SK-N-MC (cell line): ENCODE measurements at places on chromosomes 1 and 21.

GRCh38 chr1:12014141-12014991 lies 4.9 kb upstream of the MIIP start:
- no peak for DNase-seq

- DNase-seq: no peak
Measured at GRCh38 chr1:206013026-206013795, 10.0 kb upstream of the RAB7B start.

DNA sequence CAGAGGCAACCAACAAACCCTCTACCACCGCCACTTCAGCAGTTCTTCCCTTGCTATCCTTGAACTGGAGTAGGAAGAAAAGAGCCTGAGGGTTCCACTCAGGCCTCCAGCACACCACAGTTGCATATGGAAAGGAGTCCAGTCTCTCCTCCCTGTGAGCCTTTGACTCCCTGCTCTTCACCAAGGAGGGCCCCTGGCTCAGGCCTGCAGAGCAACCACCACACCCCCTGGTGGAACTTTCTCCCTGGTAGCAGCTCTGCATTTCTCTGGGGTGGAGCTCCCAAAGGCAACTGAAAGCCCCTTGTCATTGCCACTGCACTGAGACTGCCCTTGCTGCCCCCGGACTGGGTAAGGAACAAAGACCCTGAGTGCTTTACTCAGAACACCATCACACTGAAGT lies 1021.5 kb upstream of the ADGRL2 start:
- no peak for DNase-seq

DNA sequence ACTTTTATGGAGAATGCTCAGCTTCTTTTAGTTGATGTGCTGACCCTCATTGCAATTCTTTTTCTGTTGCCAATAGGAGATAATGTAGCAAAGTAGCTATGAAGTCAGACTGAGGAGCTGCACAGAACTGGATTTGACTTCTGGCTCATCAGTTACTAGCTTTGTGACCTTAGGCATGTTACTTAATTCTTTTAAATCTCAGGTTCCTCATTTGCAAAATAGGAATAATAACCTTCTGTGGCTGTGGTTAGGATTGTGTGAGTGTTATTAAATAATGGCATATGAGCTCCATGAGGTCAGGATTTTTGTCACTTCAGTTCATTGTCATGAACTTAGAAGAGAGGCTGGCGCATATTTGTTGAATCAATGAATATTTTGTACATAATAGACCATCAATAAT lies 237.6 kb upstream of the SGIP1 start:
- DNase-seq: no peak

- DNase-seq: no peak
Measured at GRCh38 chr1:98336472-98337083, 324.9 kb upstream of the SNX7 start.

DNA sequence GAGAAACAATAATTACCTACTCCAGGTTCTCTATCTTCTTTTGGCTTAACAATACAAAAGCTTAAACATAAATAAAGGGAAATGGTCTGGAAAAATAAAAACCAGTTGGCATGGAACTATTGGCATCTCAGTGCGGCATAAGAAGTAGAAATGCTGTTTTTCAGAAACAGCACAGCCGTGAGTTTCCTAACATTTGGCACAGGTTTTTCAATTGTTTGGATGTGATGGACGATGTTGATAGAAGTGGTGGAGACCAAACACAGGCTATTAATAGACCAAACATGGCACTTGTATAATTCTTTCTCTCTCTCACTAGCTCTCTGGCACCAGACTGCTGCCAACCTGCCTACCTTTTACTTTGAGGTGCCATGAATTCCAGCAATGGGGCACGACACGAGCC lies 36.2 kb downstream of the KCNN3 start:
- no peak for DNase-seq

DNA sequence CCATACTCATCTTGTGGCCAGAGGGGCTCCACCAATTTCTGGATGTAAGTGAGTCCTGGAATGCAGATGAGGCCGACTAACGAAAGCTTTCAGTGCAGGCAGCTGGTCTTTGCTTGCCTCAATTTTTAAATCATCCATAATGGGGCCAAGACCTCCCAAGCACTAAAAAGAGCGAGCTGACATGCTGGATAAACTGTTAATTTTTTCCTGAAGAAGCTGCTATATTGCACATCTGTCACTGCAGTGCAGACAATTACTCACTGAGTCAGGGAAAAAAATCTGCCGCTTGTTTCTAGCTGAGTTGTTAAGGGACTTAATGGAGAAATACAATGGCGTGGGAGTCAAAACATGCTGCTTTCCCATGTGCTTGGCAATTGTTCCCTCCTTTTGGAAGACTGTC lies 205.5 kb downstream of the GPATCH2 start:
- no peak for DNase-seq

DNA sequence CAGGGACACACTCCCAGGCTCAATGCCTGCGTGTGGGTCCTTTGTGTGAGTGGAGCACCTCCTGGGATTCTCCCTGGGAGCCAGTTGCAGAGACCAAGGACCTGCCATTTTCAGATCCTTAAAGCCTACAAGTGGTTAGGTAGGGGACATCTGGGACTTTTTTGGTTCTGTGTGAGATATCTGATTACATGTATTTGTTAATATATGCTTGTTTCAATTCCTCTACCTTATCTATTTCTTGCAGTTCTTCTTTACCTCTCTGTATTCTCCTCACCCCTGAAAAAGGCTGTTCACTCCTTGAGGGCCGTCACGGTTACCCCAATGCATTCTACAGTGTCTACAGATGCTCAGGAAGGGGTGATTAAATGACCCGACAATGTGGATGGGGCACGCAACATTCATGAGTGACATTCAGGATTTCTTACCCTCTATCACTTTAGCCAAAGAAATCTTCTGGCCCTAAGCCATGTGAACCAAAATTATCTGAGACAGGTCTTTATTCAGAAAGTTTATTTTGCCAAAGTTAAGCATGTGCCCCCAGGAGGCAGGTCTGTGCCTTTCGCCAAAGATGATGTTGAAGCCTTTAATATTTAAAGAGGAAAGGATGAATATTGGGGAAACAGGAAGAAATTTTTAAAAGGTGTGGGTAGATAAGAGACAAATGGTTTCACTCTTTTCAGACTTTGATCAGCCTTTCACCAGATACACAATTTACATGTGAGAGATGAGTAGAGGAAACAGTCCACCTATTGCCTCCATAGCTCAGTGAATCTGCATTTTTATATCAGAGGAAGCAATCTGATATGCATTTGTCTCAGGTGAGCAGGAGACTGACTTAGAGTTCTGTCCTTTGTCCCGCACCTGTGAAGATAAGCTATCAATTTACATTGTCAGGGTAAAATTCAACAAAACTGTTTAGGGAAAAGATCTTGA lies 44.6 kb upstream of the MPZL1 start:
- no peak for DNase-seq

DNA sequence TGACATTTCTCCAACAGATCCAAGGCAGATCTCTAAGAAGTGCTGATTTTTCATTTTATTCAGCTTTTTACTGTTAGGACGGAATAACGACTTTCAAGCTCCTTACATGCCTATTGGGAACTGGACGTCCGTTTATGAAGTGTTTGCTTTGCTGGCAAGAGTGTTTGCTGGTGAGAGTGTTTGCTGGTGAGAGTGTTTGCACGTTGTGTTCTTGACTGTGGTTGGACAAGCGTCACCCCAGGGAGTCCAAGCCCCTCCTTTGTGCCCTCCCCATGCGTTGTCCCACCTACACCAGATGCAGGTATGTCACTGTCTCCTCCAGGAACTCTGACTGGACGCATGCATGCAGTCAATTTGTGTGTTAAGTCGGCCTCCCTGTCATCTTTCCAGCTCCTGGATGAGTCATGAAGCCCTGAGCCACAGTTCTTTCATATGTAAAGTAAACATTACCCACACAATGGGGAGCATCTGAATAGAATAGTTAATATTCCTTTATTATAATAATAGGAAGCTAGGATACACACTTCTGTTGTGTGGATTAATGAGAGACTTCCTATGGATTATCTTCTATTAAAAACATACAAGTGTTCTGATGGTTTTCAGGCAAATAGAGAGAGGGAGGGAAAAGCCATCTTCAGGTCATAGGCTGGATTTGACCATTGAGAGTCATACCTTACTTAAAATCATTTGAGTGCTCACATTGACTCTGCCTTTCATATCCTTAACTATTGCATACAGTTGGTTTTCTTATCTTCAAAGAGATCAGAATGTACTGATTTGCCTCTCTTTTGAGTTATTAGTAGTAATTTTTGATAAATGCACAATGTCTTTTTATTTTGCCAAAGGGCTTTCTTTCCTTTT lies 119.2 kb downstream of the GALNT2 start:
- DNase-seq: no peak

- DNase-seq: no peak
Measured at GRCh38 chr1:36576551-36577110, 93.9 kb upstream of the CSF3R start.

DNA sequence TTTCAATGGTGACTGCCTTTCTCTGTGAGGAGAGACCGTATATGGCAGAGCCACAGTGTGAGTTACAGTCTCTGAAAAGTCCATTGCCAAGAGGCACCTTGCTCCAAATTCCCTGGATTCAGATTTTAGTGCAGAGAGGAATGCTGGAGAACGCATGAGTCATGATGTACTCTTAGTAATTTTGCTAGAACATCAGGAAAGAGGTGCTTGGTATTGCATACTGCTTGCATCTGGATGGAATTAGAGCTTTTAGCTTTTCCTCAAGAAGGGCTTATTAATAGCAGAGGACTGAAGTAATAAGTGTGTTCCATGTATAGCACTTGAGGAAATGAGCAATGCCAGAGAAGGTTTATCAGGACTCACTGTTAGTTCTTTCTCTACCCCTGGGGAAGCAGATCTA lies 40.5 kb upstream of the AKT3 start:
- DNase-seq: no peak

GRCh38 chr1:217553949-217554509 lies 76.9 kb downstream of the GPATCH2 start:
- DNase-seq: no peak

- no peak for DNase-seq
Measured at GRCh38 chr1:107806902-107807301, 158.1 kb downstream of the VAV3 start.

DNA sequence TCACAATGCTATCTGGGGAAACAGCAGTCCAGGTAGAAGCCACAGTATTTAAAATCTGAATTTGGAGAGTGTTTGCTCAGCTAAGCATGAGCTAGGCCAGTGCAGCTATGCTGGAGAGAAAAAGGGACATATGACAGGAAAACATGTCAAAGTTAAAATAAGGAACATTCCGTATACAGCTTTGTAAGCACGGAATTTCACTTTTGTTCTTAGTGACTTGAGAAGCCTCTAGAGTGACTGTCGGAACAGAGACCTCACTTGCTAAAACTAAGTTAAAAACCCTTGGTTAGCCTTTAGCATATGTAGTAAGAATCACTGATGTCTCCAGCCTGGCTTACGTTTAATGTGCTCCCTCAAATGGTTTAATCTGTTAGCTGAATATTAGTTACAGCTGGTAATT lies 661.7 kb downstream of the KCNT2 start:
- DNase-seq: no peak

- DNase-seq: no peak
Measured at GRCh38 chr1:27634985-27635367, at the start of gene FGR. TSS of gene FGR (minus strand) at chr1:27635185. CDS start at chr1:27623916, 11,269 bp downstream.

GRCh38 chr21:32712043-32712442 lies 15.8 kb downstream of the SYNJ1 start:
- no peak for DNase-seq

DNA sequence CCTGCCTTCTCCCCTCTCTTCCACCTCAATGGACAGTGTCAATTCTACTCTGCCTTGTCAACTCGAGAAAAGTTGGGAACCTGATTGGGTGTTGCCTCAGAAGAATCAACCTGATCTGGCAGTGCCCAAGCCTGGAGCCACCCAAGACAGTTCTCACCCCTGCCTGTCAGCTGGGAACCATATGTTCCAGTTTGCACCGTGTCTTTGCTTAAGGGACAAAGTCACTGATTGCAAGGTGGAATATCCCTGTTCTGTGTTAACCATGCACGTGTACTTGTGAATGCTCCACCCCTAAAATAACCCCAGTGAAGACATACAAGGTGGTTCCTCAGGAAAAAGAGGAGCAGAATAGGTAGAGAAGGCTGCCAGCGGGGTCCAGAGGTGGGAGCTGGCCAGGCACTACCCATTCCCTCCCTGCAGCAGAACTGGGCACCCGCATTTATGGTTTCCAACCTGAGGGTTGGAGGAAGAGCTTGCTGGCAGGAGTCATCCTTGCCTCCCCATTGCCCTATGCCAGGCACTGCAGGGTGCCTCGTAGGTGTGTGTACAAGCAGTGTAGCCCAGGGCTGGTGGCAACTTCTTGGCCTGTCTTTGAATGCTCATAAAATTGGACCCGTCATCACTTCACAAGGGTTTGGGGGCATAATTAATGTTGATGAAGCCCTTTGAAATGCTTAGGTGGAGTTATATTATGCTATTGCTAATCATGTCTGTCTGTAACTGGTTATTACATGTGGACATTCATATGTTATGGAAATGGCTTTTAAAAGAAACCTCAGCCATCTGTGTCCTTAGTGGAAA lies 11.3 kb downstream of the NIPAL3 start:
- no peak for DNase-seq

- DNase-seq: no peak
Measured at GRCh38 chr1:202181586-202181985, 12.0 kb upstream of the LGR6 start.

DNA sequence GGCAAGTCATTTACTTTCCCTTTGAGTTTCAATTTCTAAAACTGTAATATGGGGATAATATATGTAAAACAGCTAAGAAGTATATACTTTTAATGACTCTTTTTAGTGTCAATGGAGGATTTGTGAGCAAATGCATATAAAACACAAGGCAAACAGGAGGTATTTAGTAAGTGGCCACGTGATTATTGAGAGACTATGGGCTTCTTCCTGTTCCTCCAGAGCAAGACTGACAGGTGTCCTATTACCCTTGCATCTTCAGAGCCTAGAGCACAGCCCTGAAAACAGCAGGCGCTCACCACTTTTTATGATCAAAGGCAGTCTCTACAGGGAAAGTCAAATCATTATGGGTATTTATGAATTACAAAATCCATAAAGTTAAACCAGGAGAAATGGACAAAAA lies 941 bp upstream of the ROR1 start:
- no peak for DNase-seq

- DNase-seq: no peak
Measured at GRCh38 chr1:79198832-79199231, 192.3 kb upstream of the ADGRL4 start.

- no peak for DNase-seq
Measured at GRCh38 chr21:31110430-31110829, 72.2 kb upstream of the KRTAP19-8 start.
